ENCODE measurements at places on chromosomes 1 and 21.

GRCh38 chr1:186418503-186418902 is 42.4 kb downstream of the PDC start:
- DNase-seq, result no peak

GRCh38 chr1:93051961-93052360 is 27.1 kb upstream of the MTF2 start:
- no peak for DNase-seq

DNA sequence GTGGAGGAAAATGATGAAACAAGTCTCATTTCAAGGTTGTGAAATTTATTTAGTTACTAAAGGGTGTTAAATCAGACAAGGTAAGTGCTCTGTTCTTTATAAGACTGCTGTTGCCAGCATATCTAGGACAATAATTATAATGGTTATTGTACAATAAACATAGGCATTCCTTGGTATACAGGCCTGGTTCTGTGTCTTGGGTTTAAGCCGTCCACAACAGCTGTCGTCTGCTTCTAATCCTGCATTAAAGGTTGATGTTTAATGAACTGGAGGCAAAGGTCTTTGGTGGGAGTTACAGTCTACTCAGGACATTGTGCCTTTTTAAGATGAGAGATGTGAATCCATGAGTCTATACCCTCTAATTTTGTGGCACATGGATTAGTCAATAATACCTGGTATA is 23.4 kb upstream of the FMO4 start:
- DNase-seq, result no peak

- no peak for DNase-seq
Measured at GRCh38 chr1:43184995-43185394, 12.9 kb downstream of the CFAP57 start.

- DNase-seq, result no peak
Measured at GRCh38 chr1:110114784-110115183, 2.5 kb downstream of the UBL4B start.

DNA sequence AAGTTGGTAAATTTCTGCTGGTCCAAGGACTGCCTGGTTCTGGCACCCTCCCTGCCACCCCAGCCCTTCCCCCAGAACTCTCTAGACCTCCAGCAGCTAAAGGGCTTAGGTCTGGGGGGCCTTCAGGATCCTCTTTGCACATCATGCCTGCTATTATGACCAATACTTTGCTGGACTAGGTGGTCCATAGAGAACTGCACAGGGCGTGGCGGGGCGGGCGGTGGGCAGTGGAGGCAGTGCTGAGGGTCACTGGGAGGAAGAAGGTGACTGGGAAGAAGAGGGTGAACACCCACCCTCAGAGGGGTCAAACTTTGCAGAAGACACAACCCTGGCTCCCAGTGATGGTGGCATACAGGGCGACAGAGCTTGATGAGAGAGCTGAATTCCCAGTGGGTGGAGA is 18.2 kb downstream of the CDK18 start:
- DNase-seq, result no peak

GRCh38 chr1:239909898-239910297 is 181.8 kb upstream of the FMN2 start:
- DNase-seq, result no peak

All from HepG2 (cell line).